ENCODE measurements at places on chromosomes 12 and 14.

- no peak for DNase-seq
These were observed 366.8 kb downstream of the VRK1 start for GRCh38 chr14:97164021-97164420.

DNA sequence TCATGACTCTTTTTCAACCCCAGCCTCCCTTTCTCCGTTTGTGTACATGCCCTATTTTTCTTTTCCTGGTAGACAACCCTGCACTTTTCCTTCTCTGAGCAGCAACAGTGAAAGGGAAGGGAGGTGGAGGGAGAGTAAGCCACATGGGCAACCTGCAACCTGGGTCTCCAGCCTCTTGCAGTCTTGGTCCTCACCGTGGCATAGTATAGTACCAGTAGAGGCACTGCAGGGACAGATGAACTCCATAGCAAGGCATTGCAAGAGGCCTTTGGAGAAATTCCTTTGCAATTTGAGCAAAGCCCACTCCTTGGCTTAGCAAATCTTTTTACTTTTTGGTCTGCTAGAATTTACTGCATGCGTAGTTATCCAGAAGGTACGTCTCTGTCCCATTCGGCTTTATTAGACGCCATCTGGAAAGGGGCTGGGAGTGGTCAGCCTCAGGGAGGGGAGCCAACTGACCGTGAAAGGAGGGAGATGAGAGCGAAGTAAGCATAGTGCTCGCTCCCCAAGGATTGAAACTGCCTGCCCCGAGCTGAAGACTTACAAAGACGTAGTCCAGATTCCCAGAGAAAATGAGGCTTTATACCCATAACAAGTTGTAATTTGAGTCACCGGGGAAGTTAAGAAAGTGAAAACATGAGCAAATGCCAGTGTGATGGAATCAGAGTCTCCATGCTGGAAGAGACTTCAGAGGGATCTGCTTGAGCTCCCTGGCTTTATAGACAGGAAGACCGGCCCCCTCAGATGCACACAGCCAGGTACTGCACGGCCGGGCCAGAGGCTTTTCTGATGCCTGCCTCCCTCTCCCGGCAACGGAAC is 332.0 kb downstream of the CACNA1C start:
- DNase-seq: no peak

DNA sequence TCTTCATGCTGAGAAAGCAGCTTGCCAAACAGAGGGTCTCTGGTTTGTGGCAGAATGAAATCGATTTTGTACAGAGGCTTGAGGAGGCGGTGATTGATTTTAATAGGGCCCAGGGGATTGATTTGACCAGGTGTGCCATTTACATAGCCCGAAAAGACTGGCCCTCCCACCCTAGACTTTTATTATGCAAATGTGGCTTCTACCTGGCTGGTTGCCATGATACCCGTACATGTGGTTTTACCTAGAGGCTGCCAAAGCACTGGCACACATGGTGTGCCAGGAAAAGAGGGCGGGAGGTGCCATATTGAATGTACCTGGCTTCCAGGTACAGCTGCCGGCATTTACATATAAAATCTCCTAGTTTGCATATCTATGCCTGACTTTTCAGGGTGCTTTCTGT is 18.0 kb upstream of the GUCY2C start:
- no peak for DNase-seq

DNA sequence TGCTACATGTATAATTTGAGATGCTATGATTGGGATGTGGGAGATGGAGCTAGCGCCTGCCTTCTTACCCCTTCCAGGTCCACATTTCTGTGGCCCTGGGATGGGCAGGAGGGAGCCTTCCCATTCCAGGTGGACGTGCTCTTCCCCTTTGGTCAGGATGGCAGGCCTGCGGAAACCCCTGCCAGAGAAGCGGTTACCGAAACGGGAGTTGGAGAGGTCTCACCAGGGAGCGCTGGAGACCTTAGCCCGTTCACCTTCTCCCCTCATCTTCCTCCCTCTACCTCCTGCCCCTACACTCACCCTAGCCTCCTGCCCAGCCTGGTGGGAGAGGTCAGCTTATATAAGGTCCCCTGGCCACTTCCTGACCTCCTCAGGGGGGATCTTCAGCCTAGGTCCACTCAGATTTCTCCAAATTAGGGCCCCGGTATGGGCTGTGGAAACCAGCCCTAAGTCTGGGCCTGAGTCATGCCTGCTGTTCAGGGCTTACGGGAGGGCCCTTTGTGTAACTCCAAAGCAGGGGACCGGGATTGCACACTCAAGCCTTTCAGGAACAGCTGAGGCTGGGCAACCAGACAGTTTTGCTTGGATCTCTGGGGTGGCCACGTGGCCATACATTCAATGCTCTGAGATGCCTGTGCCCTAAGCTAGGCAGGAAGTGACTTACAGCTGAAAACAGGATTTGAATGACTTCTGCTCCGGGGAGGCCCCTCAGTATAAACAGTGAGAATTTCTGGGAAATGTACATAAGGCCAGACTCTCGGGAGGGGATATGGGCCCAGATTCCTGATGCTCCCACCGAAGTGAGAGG is 10.2 kb upstream of the MEG3 start:
- DNase-seq: no peak

DNA sequence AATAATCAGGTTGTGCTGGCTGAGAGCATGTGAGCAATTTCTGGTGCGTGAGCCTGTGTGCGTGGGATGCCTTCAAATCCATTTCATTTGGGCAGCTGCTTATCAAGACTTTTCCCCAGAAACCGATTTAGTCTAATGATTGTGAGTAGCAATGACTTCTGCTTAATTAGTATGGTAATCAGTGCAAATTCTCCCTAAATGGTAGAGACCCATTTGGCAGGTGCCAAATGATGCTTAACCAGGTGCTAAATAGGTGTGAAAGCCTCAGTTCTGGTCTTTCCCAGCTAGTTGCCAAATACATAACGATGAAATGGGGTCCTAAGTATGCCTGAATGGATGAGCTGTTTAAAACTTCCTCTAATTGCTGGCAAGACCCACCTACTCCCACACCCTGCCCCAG is 248.4 kb upstream of the CCDC196 start:
- no peak for DNase-seq

GRCh38 chr12:96047229-96048211 is 12.1 kb upstream of the LTA4H start:
- no peak for DNase-seq

- no peak for DNase-seq
These were observed 445.6 kb upstream of the PDE3A start for GRCh38 chr12:19922717-19923116.
